ENCODE measurements at places on chromosomes 4 and X.

DNA sequence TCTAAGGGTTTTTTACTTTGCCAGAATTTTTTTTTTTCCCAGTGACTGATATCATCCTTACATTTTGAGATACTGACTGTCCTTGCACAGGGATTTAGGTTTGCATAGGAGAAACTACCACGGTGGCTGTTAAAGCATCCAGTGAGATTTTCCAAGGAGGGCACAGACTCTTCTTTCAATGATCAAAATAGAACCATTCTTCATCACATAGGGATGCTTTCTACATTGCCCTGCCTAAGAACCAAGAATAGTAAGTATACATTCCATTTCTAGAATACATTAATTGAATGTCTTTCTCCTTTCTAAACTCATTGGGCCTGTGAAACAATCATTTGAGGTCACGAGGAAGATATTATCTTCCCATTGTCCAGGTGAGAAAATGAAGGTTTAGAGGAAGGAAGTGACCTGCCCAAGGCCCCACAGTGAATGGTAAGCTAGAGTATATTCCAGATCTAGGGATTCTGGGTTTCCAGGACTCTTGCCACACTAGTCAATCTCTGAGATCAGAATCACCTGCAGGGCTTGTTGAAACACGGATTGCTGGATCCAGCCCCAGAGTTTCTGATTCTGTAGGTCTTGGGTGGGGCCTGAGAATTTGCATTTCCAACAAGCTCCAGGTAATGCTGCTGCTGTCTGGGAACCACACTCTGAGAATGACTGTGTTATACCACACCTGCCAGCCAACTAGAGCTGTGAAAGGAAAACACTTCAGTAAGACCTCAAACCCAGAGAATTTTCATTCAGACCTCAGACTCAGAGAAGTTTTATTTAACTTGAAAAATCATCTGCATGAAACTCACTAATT lies 17.7 kb upstream of the TMEM154 start:
- no peak for DNase-seq

- DNase-seq = no peak
Observed at GRCh38 chr4:158201876-158202275, 8.4 kb upstream of the TMEM144 start.

DNA sequence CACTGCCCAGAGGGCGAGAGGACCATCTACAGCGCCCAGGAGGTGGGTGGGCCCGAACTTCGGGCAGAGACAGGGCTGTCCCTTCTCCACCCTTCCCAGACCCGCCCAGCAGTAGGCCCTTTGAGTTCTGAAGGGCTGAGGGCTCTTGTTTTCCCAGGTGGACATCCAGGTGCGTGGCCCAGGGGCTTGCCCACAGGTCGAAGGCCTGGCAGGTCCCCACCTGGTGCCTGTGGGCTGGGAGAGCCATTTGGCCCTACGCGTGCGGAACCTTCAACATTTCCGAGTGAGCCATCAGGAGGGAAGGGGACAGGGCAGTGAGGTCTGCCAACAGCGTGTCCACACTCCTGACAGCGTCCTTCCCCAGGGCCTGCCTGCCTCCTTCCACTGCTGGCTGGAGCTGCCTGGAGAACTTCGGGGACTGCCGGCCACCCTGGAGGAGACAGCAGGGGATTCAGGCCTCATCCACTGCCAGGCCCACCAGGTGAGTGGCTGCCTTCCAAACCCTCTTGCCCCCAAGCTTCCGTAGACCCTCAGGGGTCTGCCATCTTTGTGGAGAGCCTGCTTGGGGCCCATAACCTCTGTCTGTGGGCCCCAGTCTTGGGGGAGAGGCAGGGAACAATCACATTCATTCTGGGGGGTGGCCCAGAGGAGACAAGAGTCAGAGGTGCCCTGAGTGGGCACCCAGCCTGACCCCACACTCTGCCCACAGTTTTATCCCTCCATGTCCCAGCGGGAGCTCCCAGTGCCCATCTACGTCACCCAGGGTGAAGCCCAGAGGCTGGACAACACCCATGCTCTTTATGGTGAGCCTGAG lies 6.8 kb downstream of the PLXNB3 start:
- DNase-seq = no peak

GRCh38 chr4:40865696-40866095 lies 115.9 kb downstream of the NSUN7 start:
- DNase-seq = no peak

DNA sequence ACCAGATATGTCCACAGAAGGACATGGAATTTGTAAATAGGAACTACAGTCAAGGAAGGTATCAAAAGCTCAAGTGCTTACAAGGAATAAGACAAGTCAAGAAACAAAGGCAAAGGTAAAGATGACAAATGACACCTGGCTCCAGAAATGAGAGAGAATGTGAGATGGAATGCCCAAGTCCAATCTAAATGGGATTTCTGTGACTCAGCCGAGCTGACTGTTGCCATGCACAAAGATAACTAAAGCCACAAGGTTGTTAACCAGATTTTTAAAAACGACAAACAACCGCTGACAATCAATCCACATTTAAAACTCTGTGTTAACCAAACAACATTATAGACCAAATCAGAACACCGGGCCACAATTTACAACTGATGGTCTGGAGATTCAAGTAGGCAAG lies 1.1 kb downstream of the NFXL1 start:
- no peak for DNase-seq

- no peak for DNase-seq
Observed at GRCh38 chr4:57866468-57867171, 756.4 kb upstream of the IGFBP7 start.

DNA sequence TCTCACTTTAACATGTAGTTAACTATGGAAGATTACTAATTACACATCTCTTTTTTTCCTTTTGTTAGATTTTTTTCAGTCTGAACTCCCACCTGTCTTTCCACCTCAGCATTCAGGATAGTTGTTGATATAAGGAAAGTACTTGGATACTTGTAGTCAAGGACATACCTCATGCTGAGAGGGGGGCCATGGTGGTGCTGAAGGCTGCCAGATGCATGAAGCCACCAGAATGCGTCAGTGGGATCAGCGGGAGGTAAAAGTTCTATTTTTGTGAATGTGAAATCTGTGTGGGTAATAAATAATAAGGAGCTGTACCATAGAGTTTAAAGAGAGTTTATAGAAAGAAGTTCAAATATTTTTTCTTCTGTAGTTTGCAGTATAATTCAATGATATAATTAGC lies 13.1 kb upstream of the NDST4 start:
- no peak for DNase-seq

DNA sequence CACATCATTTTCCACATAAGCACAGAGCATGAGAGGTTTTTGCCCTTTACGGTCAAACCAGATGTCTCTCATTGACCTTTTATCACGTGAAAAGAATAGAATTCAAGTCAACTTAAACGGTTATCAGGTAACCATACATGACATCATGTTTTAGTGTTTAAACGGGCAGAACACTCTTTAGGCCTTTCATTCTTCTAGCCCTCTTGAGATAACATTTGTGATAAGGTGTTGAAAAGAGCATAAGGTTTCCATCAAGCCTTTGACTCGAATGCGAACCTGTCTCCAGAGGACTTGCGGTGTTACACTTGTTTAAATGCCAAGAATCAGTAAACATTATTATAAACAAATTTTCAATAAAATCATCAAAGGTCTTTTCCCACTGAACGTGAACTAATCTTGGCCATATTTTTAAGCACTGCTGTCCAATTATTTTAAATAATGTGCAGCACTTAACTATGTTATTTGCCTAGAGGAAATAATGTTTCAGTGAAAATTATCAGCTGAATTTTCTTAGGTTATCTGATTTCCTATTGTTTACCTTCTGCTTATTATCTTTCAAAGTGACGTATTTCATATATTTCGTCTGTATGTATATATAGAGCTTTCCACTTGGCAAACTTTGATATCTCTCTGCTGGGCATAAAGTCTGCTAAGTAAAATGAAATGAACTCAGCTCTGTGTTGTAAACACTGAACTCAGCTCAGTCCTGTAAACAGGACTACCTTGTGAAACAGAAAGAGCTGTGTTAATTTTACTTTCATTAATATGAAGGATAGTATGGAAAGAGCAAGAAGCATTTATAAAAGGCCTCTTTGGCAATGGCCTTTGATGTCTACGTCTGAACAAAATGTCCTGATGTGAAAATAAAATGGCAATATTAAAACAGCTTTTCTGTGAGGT lies 33.3 kb downstream of the TENM3 start:
- DNase-seq = no peak

- peak; percentile 22 for DNase-seq
Observed at GRCh38 chrX:56802921-56803849, 74.1 kb downstream of the NBDY start.

DNA sequence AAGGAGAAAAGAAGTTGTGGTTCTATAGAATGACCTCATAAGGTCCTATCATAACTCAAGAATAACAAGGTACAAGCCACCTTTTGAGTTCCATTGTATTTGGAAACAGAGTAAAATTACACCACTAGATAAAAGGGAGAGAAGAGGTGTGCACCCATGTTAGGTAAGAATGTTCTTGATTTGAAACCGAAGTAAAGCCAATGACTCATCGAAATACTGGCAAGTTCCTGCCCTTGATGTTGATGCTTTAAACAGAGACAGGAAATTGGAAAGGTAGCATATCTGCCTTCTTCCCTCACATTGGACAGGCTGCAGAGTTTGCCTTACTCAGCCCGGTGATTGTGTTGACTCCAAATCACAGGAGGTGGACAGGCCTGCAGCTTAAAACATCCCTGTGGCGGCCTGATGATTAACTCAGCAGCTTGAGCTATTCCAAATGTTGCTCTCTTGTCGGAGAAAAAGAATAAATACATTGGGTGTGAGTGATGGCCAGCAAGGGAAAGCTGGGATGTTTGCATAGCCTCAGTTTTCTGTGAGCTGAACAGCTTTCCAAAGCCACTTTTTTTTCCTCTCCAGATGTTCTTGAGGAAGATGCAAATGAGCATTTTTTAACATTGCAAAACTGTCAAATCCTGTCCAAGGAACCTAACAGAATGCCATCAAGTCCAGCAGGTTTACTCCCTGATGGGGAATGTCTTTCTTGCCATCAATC lies 321.1 kb downstream of the NKX6-1 start:
- DNase-seq = no peak

DNA sequence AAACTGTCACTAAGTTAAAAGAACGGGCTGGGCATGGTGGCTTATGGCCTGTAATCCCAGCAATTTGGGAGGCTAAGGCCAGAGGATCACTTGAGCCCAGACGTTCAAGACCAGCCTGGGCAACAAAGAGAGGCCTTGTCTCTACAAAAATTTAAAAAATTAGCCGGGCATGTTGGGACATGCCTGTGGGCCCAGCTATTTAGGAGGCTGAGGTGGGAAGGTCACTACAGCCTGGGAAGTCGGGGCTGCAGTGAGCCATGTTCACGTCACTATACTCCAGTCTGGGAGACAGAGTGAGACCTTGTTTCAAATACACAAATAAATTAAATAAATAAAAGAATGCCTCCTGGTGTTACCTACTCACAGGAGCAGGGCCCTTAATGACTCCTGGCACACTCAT lies 69.5 kb downstream of the APBB2 start:
- no peak for DNase-seq

- DNase-seq = no peak
Observed at GRCh38 chr4:3226467-3226866, 22.5 kb upstream of the MSANTD1 start.

- no peak for DNase-seq
Observed at GRCh38 chr4:14562901-14563300, 439.4 kb upstream of the CPEB2 start.

GRCh38 chr4:113943863-113944262 lies 35.6 kb downstream of the ARSJ start:
- DNase-seq = no peak

DNA sequence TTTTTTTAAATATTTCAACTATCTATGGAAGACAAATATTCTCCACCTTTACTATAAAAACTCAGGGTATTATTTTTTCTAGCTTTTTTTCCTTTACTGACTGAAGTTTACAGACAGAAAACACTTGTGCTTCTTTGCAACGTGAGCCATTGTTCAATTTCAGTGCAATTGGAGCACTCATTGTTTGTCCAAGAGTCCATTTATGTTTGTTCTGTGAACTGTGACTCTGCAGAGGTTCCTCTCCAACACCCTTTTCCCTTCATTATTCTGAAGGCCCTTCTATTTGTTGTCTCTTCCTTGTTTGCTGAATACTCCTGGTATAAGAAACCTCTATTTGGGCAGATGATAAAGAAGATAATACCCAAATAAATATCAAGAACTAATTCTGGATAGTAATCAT lies 37.4 kb downstream of the DAPP1 start:
- no peak for DNase-seq

- no peak for DNase-seq
Observed at GRCh38 chr4:73621357-73621756, 1.1 kb upstream of the RASSF6 start.

DNA sequence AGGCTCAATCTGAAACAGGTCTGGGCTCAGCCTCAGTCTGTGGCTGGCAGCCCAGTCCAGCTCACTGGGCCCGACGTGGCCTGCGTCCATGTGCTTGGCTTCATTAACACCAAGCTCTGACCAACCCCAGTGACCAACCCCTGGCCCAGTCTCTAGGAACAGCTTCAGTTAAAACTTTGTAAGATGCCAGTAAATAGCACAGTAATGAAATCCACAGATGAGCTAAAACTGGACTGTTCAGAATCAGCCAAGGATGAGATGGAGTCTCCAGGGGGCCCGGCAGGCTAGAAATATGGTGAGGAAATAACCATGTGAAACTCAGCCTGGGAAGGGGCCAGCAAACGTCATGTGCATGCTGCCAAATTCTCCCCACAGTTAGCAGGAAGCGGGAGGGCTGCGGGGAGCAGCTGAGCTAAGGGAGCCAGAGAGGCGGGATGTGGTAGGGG lies 37.1 kb upstream of the XPNPEP2 start:
- DNase-seq = no peak

DNA sequence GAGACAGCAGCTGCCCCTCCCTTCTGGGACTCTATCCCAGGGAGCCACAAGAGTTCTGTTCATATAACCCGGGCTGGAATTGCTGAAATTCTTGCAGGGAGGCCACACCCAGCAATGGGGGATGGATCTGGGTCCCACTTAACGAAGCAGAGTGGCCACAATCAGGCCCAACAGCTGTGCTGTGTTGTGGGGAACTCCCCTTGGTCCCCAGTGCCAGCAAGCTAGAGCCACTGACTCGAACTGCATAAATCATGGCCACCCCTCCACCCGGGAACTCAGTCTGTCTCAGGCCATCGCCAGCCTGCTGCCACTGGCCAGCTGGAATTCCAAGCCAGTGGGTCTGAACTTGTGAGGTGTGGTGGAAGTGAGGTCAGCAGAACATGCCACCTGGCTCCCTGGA lies 111.1 kb downstream of the KLF8 start:
- DNase-seq = no peak

GRCh38 chr4:155249016-155249566 lies 40.7 kb downstream of the NPY2R start:
- no peak for DNase-seq

- DNase-seq = no peak
Observed at GRCh38 chr4:152368001-152368400, 167.9 kb downstream of the FBXW7 start.

DNA sequence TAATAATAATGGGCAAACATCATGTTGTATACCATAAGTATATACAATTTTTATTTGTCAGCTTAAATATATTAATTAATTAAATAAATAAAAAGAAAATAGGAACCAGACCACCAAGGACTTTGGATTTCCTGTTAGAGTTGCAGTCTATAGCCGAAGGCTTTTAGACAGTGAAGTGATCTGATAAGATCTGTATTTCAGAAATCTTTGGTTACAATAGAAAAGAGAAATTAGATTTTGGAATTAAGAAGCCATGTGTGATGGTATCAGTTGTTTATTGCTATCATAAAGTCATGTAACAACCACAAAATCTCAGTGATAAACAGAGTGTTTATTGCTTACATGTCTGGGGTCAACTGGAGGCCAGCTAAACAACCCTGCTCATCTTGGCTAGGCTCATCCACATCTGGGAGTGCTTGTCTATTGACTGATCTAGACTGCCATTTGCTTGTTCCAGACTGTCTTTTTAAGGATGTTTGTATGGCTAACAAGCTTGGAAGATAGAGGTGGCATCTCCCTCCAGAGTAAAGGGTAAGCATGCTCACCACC lies 142.1 kb upstream of the USP9X start:
- no peak for DNase-seq

Measured in activated T-cell treated with anti-CD3 and anti-CD28 coated beads for 48 hours (primary cell).